ENCODE measurements at places on chromosomes 7 and 10.

- DNase-seq, result no peak
Observed at GRCh38 chr10:96608805-96609204, 22.0 kb upstream of the TM9SF3 start.

DNA sequence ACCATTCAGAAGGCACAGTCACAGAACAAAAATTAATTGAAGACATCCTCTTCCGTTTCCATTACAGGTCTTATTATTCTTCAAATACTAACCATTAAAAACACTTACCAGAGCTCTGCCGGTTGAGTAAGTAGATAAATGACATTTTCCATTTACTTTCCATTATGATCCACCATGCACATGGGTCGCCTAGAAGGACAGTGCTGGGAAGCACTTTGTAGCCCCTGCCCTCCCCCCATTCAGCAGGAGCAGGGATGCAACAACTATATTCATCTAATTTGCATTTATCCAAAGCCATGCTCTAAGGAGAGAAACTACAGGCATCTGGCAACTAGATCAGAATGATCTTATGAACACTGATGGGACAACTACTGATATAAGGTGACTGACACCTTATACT lies 76.8 kb upstream of the AFAP1L2 start:
- DNase-seq, result no peak

- DNase-seq, result no peak
Observed at GRCh38 chr10:95168694-95169093, 25.3 kb upstream of the ACSM6 start.

DNA sequence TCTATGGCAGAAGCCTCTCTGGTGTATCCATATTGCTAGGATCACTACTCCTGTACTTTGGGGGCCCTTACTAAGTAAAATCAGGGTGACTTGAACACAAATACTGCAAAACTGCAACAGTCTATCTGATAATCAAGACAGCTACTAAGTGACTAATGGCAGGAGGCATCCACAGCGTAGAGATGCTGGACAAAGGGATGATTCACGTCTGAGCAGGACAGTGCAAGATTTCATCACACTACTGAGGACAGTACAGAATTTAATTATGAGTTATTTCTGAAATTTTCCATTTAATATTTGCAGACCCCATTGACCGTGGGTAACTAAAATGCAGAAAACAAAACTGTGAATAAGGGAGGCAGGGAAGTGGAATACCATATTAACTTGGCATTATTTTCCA lies 10.4 kb downstream of the CUL2 start:
- DNase-seq, result no peak

DNA sequence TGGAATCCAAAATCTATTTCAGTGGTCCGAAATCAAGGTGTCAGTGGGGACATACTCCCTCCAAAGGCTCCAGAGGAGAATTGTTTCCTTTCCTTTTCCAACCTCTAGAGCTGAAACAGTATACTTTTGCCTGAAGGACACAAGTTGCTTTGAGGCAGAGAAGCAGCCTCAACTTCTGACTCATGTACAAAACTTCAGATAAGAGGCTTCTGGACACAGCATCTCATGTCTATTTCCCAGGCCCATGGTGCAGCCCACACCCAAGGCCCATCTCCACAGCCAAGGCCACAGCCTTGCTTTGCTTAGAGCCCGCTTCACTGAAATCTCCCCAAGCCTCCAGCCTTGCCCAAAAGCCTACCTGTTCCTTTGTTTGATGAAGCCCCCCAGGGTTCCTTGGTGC lies 68.9 kb downstream of the ZNF467 start:
- no peak for DNase-seq
